Fibroblast of gingiva (primary cell): ENCODE measurements at places on chromosomes 2 and 18.

- no peak for DNase-seq
Measured at GRCh38 chr2:230877116-230877758, 12.5 kb downstream of the ITM2C start.

GRCh38 chr2:177767768-177768167 is 304.8 kb downstream of the PDE11A start:
- DNase-seq: no peak

GRCh38 chr2:2764001-2764355 is 432.9 kb upstream of the MYT1L start:
- no peak for DNase-seq

DNA sequence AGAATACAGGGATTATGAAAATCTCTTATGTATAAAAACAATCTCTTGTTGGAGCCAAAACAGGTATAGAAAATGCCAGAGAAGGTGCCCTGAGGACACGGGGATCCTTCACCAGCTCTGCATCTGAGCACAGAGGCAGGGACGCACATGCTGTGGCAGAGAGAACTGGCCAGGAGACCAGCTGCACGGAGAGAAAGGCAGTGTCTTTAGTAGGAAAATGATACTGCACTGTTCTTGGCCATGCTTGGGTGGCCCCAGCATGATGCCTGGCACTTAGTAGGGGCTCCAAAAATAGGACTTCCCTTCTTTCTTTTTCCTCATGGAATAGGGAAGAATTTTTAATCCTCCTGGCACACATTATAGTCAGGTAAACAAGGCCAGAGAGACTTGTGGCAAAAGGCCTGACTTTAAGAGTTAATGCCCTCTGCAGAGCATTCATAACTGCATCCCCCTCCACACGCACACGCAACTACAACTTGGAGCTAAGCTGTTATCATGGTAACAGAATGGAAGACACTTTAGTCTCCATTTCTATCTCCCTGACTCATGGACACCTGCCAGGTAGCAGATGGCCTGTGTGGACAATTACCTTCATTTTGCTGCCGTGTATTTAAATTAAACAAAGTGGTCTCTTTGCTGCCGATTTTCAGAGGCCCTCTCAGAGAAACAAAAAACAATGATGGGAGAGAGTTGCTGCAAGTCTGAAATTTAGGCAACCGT is 59.7 kb upstream of the DNMT3A start:
- DNase-seq: no peak

GRCh38 chr2:32136097-32136496 is 29.6 kb upstream of the SLC30A6 start:
- no peak for DNase-seq

- DNase-seq: no peak
Measured at GRCh38 chr2:218894151-218894879, 13.7 kb downstream of the WNT10A start.

DNA sequence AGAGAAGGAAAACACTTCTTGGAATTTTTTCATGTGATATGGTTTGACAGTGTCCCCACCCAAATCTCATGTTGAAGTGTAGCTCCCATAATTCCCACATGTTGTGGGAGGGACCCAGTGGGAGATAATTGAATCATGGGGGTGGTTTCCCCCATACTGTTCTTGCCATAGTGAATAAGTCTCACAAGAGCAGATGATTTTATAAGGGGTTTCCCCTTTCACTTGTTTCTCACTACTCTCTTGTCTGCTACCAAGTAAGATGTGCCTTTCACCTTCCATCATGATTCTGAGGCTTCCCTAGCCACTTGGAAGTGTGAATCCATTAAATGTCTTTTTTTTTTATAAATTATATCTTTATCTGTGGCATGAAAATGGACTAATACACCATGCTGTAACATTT is 250.7 kb downstream of the LPIN1 start:
- DNase-seq: no peak

DNA sequence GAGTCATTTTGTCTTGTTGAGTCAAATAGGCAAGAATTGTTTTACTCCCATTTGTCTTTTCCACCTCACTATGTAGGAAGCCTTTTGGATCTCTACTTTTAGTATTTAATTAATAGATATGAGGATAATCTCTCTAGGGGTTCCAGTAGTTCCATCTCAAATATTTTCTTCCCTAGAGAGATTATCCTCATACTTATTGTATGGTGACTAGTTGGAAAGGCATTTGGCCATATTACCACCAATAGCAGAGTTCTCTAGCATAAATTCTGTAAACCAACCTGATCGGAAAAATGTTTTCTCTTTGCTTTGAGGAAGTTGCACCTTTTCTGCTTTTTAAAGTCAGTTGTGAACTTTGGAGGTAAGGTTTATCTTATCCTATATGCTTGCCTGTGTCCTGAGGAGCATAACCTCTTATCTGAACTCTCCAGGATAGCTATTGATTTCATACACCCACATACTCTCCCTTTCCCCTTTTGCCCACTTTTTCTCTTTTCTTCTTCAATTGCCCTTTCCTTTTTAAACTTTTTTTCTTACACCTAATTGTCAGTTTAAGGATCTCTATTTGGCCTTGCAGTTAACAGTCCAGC is 100.8 kb downstream of the GALNT1 start:
- no peak for DNase-seq

DNA sequence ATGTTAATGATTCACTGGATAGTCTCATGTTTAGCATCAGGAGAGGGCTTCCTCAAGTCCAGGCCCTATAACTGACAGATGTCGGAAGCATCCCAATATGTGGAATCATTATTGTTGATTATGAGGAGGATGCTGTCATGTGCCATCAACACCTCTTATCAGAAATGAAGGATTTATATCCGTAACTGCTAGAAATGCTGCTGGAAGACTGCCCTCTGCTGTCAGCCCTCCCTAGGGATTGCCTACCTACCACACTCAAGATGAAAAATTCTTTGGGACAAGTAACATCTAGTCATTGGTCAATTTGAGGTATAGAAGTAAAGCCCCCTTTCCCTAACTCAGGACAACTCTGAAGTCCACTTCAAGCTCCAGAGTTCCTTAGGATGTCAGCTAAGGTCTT is 1166.5 kb upstream of the NXPH2 start:
- no peak for DNase-seq

GRCh38 chr2:109719871-109720270 is 74.2 kb upstream of the RGPD5 start:
- DNase-seq: no peak
